Epithelial cell of proximal tubule (primary cell): ENCODE measurements at places on chromosomes 2 and 18.

DNA sequence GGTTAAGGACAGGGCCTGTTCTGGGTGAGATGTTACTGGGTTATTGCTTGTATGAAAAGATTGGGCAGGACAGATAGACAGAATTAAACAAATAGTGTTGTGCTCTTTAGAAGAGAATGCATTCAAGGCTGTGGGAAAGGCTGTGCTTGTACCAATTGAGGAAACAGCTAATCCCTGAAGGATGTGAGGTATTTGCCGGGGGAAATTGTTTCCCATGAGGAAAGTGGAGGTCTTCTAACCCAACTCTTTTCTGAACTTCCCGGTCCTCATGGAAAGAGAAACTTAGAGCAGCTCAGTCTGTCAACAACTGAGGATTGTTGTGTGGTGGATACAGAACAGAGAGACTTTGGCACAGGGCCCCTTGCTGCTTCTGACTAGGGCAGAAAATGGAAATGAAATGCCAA, 9.5 kb downstream of the SLC1A4 start:
- DNase-seq = no peak

DNA sequence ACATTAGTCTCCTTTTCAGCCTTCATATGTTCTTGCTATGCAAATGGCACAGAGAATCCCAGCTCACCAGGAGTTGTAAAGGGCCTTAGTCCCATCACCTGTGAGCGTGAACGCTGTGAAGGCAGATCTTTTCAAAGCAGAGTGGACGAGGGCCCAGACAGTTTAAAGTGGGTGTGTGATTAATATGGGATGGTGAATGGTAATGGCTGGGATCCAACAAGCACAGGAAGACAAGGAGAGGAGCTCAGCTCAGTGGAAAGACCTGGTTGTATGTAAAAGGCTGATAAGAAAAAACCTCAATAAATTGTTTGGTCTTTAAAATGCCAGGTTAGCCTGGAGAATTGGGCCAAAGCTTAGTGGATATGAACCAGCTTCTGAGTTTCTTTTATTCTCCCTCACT, 326.2 kb downstream of the NYAP2 start:
- DNase-seq = no peak

- no peak for DNase-seq
These were observed 274.2 kb upstream of the LRATD1 start for GRCh38 chr2:14358339-14358738.

DNA sequence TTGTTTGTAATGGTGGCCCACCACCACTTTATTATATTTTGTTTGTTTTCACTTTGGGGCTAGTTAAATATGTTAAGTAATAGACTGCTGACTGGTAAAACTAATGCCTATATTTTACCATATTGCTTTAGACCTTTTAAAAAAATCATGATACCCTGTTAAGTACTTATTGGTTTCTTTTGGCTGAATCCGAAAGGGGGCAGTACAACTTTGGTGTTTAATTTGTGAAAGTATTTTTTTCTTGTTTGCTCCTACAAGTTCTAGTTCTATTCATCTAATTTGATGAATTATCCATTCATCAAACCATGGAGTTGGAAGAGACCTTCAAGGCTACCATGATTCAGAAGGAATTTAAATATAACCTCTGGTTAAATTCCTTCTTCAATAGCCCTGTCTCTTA, 147.0 kb downstream of the MBD5 start:
- DNase-seq = no peak

DNA sequence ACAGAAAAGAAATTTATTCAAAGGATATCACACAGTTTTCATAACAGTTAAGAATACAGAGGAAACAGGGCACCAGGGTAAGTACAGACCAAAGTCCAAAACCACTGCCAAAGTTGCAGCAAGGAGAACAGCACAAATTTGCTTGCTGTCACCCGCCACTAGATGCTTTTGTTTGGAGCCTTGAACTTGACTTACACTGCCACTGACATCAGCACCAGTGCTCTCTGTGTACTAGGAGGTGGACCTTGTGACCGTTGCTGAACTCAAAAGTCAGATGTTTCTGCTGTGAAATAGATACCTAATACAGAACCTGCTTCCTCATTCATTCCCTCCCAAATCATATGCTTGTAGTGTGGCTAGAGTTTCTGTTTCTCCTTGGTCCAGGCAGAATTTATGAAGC, 578.3 kb upstream of the TMEFF2 start:
- peak; percentile 15 for DNase-seq

DNA sequence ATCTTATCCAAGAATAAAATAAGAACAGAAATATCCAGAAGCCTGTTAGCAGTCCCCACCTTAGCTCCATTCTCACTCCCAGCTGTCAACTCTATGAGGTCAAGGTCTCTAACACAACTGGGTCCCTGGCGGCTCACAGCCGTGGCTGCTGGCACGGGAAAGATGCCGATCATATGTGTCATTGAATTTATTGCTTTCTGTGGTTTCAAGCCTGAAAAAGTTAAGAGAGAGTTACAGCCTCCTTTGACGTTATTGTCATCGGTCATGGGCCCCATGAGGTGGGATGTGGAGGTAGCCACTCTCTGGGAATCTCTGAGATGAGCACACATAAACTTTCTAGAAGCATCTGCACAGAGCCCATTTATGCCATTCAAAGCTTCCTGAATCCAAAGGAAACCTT, 28.7 kb upstream of the CABLES1 start:
- peak; percentile 95 for DNase-seq

- DNase-seq = no peak
These were observed 89.7 kb upstream of the SH3BP4 start for GRCh38 chr2:234861841-234862735.

DNA sequence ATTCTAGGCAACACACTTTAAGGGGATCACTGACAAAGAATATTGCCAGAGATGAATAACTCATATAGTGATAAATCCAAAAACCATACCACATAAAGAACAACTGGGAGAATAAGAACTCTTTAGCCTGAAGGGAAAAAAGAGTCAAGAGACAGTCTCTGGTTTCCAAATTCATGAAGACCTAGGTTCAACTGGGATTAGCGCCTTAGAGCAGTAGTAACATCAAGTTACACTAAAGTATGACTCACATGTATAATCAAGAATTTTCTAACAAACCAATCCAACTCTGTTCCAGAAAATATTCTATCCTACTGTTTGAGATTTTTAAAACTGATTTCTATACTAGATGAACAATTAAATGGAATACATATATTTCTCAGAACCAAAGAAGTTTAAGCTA, 93.8 kb downstream of the USP34 start:
- DNase-seq = no peak

DNA sequence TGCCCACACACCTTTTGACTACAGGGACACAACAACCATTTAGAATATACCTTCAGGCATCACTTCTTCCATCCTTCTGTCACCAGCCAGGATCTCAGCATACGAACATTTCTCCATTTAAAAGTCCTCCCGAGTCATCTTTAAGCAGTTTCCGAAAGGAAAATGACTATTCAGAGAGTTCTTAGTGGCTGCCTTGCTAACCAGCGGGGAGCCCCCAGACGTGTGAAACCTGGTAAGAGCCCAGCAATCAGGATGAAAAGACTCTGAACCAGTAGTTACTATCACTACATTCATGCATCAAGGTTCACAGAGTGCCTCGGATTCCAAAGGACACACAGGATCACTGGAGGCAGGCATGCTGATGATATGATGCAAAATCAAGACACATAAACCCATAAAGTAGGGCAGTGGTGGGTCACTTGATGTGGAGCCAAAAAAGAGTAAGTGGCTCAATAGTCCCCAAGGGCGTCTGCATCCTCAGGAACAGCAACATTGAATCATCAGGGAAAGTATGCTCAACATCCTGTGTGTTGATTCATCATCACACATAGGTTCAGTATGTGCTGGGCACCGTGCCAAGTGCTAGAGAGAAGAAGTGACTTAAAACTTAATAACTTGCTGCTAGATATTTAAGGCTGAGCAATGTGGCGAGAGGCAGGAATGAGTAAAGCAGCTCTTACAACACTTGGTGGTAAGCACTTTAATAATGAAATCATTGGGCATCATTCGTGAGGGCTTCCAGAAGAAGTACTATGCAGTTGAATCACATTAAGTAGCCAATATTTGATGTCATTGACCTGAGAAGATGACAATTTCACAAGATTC, 4.4 kb downstream of the CCL20 start:
- DNase-seq = peak; percentile 100

- peak; percentile 81 for DNase-seq
These were observed 55.5 kb downstream of the RIT2 start for GRCh38 chr18:43060020-43060419.
